ENCODE measurements at places on chromosomes 2 and 18.

- no peaks in the 10 kb centered on the region for H3K27me3 ChIP-seq
- DNase-seq = no peak
- H3K4me3 ChIP-seq = no peak overlapping the region
- no peak overlapping the region for H3K27ac ChIP-seq
These were observed 251.1 kb downstream of the TRIB2 start for GRCh38 chr2:12967804-12968203.

DNA sequence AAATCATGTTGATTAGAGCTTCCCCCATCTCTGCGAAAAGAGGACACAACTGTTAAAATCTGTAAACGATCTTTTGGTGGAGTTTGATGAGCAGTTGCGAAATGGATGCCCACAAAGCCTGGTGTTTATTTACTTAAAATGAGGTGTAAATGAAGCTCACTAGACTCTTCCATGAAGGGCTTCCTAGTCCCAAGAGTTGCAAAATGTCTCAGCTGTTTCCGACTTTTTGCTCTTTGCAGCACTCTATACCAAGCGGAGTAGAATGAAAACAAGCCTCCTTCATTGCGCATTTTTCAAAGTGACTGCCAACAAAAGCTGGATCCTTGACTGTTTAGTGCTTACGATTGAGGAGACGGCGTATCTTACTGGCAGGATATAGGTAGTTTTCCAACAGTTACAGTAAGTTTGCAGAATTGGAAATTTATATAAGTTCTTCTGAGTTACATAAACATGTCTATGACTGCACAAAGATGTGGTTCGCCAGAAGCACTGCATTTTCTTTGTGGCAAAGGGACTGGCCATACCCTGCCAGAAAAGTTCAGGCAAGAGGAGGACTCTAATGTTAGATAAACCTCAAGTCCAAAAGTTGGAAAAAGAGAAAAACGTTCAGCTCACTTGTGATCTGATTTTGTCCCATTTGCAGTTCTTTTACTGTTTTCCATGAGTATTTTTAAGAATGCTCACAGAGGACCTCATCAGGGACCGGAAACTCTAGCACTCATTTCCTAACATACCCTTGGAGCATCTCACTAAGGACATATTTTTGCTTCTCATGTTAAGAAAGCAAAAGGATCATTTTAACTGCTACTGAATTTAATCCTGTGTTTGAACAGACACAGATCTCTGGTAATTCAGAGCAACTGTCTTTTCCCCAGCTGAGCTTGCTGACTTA is 42.7 kb downstream of the COLEC12 start:
- no peaks in the 10 kb centered on the region for H3K27me3 ChIP-seq
- H3K4me1 ChIP-seq = peaks cover 12% of the 10 kb centered on the region
- no peak overlapping the region for H3K27ac ChIP-seq
- H3K4me3 ChIP-seq = no peak overlapping the region
- DNase-seq = no peak
- H3K36me3 ChIP-seq = no peaks in the 10 kb centered on the region

DNA sequence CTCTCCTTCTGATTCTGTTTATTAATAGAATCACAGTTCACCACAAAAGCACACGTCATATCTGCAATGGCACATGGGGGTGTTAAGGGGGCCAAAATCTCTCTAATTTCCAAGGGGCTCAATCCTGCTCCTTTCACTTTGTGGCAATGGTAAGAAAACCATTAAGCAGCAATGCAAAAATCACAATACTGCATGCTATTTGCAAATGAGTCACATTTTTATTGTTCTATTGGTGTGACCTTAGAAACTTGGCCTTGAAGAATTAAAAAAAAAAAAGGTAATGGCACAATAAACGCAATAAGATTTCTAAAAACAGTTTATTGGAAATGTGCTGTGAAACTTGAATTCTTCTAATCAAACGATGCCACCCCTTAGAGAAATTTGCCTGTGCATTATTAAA is 251.5 kb downstream of the ZNF521 start:
- no peaks in the 10 kb centered on the region for H3K36me3 ChIP-seq
- no peak overlapping the region for H3K4me3 ChIP-seq
- H3K27me3 ChIP-seq = no peaks in the 10 kb centered on the region
- no peak overlapping the region for H3K27ac ChIP-seq
- H3K4me1 ChIP-seq = peaks cover 19% of the 10 kb centered on the region

DNA sequence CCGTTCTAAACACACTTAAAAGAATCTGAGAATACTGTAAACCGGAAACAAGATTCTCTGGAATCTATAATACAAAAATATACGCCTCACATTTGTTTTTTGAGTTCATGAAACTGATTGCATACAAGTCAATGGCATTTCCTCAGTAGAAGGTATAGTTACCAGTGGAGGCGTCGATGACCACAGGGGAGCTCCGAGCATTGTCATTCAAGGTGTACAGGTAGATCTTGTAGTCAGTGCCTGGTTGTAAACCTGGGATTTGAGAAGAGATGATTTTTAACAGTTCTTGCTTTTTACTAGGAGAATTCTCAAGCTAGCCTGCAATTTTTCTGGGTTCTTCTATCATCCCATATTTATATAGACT is 60.4 kb downstream of the FN1 start:
- H3K36me3 ChIP-seq = no peaks in the 10 kb centered on the region
- H3K27me3 ChIP-seq = no peaks in the 10 kb centered on the region
- no peak overlapping the region for H3K4me3 ChIP-seq
- DNase-seq = no peak

DNA sequence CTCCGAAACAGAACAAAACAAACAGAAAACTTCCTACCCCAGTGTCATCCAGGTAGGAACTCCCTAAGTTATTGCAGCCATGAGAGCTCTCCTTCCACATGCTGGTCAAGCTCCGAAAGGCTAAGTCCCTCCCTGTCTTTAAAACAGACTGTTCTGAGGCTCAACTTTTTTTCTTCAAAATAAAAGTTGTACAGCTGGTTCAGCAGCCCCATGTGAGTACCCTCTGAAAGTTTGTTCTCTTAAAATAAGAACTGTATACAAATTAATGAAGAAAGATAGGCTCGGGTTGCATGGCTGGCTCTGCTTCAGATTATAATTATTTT is at the start of gene PDE1A:
Gene PDE1A (minus strand): TSS at position 119 of the 323 bp plus-strand sequence.
- no peak for DNase-seq
- no peaks in the 10 kb centered on the region for H3K27me3 ChIP-seq
- no peaks in the 10 kb centered on the region for H3K36me3 ChIP-seq
- H3K4me1 ChIP-seq = no peaks in the 10 kb centered on the region
- no peak within 1 kb of the TSS for H3K4me3 ChIP-seq
- H3K27ac ChIP-seq = no peak within 1 kb of the TSS
